ENCODE measurements at places on chromosomes 2 and 18.

DNA sequence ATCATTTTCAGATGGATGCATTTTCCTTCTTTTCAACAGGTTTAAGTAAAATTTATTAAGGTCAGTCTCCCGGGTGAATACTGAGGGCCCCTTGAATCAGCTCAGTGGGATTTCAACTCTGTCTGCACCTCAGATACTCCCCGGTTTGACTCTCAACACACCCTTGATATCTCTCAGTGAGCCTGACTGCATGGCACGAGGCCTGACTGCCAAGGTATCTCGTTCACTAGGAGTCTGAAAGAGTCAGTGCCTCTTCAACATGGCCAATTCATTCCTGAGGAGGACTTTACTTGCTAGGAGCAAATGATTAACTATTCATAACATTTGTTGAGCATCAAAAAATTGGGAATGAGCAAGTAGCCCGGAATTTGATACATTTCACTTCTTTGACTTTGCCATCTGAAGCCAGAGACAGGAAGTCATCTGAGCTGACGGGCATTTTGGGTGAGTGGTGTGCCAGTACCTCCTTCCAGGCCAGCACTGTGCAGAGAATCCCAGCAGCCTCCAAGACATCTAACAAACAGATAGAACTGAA, 81.0 kb downstream of the VAPA start:
- DNase-seq: no peak

- no peak for DNase-seq
Measured at GRCh38 chr2:28801726-28802125, 8.9 kb upstream of the SPDYA start.

DNA sequence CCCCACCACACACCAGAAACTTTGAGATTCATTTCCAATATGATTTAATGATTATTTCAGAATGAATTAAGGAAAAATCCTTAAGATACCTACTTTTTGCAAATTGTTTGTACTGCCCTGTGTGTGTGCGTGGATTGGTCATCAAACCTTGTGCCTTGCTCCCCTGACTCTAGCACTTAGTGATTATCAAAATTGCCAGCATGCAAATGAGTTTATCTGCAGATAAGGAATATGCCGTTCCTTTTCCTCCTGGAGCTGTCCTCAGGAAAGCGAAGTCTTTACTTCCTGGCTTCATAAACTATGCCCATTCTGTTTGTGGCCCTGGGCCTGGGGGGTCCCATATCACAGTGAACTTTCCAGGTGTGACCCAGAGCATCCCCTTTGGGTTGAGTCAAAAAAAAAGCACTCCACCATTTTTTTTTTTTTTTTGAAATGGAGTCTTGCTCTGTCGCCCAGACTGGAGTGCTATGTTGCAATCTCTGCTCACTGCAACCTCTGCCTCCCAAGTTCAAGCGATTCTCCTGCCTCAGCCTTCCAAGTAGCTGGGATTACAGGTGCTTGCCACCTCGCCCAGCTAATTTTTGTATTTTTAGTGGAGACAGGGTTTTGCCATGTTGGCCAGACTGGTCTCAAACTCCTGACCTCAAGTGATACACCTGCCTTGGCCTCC, 11.4 kb downstream of the CHMP1B start:
- DNase-seq: no peak

GRCh38 chr2:42862669-42863185, 70.3 kb upstream of the HAAO start:
- DNase-seq: no peak

- no peak for DNase-seq
Measured at GRCh38 chr2:138013639-138014038, 49.4 kb downstream of the HNMT start.

- no peak for DNase-seq
Measured at GRCh38 chr2:240024766-240025165, 376 bp downstream of the NDUFA10 start.

GRCh38 chr2:223601018-223601417, 1.1 kb downstream of the SCG2 start:
- no peak for DNase-seq

Data from posterior cingulate gyrus (tissue), 11 donors.